Stimulated activated CD4-positive, alpha-beta T cell treated with anti-CD3 and anti-CD28 coated beads, TNF-alpha, amount 100 ng/mL, for 4 hours (primary cell): ENCODE measurements at places on chromosomes 12 and 14.

DNA sequence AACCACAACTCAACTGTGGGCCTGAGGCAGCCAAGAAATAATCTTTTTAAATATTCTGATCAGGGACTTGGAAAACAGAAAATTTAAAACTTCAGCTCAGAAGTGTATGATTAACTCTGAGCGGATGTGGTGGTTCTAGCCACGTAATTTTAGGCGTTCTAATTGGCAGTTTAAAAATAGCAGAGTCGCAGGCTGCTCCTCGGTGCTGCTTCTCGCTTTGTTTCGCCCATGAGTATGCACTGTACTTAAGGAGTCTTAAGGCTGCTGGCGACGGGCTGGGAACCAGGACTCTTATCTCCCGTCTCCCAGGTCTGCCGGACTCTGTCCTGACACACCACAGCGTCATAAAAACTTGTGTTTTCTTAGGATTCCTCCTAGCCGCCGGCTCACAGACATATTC lies 113.4 kb upstream of the PELI2 start:
- DNase-seq: no peak

- DNase-seq: no peak
Measured at GRCh38 chr14:104023325-104024055, 62.0 kb upstream of the ASPG start.

GRCh38 chr14:34851395-34851794 lies 23.8 kb downstream of the BAZ1A start:
- DNase-seq: no peak

DNA sequence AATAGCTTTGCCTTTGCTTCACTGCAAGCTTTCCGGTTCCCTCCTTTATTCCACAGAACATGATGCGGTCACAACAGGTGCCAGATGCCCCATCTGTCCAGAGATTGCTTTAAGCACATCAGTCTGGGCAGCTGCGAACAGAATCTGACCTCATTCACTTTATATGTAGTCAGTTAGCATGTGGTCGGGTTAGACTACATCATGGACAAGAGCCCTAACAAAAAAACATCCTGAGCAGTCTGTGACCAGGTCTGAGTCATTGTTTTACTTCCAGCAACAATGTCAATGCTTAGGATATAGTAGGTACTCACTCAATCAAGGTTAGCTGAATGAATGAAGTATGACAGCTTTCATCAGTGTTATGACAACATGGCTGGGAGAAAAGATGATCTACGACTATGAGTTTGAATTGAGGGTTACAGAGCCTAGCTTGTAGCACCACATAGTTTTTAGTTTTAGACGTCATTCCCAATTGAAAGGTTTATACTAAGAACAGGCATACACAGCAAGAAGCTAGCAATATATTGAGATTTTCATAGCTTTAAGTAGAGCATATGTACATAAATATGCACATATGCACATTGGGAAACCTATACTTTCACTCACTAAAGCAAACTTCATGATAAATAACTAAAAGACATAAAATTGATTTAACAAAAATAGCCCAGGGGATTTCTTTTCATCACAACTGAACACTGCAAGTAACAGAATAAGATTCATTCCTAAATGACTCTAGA lies 64.2 kb upstream of the TMCC3 start:
- DNase-seq: no peak

DNA sequence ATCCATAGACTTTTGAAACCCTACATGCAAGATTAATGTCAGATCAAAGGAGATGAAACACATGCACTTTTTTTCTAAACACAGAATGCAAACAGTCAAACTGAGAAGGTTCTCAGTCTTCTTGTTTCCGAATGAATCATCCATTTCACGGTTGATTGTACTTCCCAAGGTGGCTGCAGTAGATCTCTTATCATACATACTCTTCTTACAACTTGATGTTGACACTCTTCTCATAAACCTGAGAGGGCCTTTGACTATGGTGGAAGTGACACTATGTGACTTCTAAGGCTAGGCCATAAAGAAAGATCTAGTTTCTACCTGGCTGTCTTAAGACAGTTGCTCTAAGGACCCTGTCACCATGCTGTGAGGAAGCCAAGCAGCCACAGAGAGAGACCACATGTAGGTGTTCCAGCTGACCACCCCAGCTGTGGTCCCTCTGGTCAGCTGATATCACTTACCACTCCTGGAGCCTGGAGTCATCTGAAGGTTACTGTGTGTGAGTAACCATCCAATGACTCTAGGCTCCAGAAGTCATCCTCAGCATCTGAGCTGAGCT lies 67.2 kb upstream of the HMGA2 start:
- DNase-seq: no peak

DNA sequence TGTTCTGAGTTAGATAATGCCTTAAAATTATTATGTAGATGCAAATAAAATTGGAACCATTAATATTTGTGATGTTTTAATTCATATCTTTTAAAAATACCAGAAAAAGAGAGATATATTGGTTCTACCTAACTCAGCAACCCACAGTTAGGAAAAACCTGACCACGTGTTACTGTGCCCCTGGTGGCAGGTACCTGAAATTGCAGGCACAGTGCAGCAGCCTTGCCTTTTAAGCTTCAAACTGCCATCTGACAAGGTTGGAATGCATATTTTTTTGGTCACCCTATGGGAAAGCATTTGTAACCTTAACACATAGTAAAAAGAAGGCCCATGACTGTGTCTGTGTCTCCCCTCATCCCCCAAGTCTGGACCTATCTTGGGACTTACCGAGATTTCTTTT lies 109.4 kb upstream of the NOS1 start:
- no peak for DNase-seq

DNA sequence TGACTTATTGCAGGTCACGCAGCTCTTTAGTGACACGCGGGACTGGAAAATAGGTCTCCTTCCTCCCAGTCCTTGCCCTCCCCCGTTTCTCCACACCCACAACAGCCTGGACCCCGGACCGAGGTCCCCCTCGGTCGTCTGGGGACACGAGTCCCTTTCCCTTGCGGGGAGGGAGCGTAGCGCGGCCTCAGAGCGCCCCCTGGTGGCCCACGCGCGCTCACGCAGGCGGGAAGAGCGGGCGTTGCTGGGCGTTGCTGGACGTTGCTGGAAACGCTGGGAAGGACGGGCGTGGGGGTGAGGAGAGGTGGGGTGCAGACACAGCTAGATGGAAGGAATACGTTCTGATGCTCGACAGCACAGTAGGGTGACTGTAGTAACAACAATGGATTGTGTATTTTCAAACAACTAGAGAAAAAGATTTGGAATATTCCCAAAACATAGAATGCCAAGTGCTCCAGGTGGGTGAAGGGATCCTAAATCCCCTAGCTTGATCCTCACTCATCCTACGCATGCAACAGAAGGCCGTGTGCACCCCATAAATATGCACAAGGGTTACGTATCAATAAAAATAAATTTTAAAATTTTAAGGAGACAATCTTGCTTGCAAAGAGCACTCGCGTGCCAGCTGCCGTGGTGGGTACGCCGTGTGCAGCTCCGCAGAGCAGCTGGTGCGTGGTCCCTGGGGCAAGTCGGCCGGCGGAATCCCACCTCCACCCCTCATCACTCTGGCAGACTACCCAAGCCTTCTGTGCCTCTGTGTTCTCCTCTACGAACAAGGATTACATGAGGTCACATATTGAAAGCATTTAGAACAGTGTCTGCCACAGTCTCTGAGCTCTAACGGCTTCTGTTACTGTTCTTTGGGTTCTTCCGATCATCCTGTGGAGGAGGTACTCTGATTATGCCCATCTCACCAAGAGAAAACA lies 87.4 kb downstream of the B4GALNT3 start:
- DNase-seq: peak; percentile 63

DNA sequence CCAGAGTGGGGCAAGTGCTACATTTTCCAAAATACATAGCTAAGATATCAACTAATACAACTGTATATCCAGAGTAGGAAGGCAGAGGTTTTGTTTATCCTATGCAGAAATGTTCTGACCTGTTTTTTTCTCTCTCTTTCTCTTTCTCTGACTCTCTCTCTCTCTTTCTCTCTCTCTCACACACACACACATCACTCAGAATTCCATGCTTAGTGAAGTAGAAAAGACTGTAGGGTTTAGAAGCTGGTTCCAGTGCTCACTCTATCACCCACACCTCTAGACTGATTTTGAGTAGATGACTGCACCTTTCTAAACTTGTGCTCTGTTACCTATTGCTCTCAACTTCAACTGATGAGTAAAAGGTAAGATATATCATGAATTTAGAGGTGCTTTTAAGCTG lies 356.7 kb downstream of the LRIG3 start:
- DNase-seq: no peak

DNA sequence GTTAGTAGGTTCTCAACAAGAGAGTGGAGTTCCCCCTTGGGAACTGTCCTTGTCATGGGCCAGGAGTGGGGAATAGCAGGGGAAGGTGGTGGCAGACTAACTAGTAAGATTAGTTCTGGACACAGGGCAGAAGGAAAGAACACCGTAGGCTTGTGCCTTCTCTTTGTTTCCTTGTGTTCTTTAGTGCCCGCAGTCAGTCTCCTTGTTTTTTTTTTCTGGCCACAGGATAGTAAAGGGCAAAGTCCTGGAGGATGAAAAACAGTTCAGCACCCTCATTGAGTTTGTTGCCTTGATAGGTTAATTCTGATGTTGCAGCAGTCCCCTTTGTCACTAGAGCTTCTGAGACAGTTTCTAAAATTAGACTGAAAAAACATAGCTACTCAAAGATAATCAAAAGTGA lies 8.4 kb downstream of the PEX5 start:
- no peak for DNase-seq
